Type B pancreatic cell (in vitro differentiated cells): ENCODE measurements at places on chromosomes 16 and 17. TPM values are rescaled to one million over a fixed set of nuclear protein-coding genes. Genes with fewer than 3 reads are reported as not detected.

DNA sequence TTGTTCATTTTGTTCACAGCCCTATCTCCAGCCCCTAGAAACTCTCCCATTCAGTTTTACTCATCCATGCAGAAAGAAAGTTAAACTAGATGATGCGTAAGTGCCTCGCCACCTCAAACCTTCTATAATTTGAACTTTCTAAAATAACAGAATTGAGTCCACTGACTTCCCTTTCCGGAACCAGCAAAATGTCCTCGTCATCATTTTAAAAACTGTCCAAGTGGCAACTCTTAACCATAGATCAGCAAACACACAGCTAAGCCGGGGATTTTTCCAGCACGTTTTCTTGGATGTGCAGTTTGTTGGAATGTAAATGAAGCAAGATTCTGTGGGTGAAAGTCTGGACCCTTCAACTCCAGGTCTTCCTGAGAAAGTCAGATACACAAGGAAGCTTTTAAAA is 369.7 kb upstream of the ERCC4 start:
- no peak for DNase-seq

DNA sequence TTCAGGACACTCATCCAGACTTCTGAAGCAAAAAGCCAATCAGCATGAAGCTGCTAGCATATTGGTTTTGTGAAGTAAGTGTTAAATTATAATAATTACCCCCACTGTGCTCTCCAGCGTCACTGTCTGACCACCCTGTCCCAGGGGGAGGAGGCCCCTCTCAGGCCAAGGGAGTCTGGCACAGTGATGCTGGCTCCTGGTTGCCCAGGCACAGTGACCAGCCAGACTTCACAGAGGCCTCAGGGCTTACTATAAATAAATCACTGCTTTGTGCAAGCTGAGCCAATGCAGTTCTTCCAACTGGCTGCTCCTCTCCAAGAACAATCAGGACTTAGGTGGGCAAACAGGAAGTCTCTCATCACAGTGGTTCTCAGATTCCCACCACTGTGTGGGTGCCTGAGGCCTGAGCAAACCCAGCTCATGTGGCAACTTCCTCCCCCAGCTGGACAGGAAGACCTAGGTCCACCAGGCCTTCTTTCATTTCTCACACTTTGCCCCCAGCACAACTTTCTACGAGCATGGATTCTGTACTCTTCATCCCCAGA is 1.7 kb upstream of the DBNDD1 start:
- DNase-seq = no peak

DNA sequence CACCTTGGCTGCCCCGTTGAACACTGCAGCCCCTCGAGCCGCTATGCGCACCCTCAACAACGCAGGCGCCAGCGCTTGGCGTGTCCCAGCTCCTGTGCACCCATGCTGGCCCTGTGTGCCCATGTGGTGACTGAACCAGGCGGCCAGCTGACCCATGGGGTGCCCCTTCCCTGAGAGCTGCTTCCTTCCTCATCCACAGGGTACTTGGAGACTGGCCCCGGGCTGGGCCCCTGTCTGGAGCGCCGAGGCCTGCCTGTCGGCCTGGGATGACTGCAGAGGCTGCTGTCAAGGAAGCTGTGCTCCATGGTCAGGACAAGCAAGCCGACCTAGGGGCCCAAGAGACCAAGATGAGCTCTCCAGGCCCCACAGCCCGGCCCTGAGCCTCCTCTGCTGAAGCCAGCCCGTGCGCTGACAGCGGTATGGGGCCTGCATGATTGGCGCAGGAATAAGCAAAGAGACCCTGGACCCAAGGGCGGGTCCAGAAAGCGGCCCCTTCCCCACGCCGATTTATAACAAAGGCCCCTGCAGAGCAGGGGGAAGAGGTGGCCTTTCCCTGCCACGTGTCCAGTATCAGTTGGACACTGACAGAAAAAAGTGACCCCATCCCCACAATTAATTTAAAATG is 21.6 kb upstream of the BAHCC1 start:
- DNase-seq = no peak

- DNase-seq = no peak
Observed at GRCh38 chr17:1347589-1348323, 52.3 kb downstream of the YWHAE start.

DNA sequence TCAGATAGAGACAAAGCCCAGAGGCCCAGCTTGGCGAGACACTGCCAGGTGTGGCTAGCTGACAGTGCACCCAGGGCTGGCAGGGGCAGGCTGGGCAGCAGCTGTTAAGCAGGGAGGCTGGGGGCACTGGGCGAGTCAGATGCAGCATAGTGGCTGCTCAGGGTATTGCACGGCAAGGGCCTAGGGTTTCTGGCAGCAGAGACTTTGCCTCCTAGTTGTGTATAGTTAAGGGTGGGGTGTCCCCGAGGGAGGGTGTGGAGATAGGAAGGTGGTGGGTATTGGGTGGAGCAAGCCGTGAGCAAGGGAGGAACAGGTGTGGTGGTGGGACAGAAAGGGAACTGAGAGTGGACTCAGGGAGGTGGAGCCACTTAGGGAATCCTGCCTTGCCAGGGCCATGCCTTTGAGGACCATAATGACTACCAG is 66.0 kb downstream of the SMPD3 start:
- DNase-seq = no peak

DNA sequence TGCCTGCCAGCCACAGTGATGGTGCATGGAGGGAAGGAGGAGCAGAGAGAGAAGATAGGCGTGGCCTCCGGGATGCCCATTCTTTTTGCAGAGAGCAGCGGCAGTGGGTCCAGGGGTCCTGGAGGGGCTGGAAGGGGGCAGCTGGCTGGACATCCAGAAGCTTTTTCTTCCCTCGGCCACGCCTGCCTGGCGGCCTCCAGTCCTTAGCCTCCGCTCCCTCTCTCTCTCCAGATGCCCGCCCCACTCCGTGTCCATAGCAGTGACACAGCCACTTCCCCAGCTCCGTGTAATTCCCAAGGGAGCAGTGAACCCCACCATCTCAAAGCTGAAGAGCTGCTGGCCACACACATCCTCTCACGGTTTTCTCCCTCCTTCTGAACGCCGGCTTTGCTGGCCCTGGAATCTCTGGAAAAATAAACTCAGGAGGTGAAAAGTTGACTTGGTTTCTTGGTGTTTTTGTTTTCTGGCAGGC is 26.3 kb upstream of the CDC42EP4 start:
- no peak for DNase-seq

DNA sequence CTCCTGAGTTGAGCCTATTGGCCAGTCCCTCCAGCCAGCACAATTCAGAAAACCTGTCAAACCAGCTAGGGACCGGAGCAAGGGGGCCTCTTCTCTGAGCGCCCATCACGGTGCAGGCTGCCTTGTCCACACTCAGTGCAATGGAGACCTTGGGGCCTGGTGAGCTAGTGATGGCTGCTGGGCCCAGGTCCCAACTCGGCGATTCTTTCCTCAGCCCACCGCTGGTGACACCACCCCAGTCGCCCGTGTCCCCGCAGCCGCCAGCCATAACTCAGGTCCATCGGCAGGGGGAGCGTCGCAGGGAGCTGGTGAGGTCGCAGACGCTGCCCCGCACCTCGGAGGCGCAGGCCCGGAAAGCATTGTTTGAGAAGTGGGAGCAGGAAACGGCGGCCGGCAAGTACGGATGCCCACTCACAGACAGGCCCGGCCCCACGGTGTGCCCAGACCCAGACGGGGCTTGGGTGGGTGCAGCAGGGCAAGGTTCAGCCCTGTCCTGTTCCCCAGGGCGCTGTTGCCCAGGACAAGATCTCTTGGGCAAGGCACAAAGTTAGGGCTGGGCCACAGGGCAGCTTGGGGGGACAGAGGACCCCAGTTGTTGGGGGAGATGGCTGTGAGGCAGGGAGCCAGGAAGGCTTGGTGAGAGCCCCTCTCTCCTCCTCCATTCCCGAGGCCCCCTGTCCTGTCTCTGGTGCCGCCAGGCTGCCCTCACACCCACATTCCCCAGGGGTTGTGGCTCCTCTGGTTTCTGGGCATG is 10.8 kb downstream of the SMTNL2 start:
- DNase-seq = no peak

- no peak for DNase-seq
Observed at GRCh38 chr16:46607529-46607928, 13.7 kb downstream of the SHCBP1 start.

- no peak for DNase-seq
Observed at GRCh38 chr16:31708348-31708747, 165.3 kb upstream of the ZNF267 start.

GRCh38 chr17:43549496-43549895 is 3.4 kb upstream of the ETV4 start:
- no peak for DNase-seq

GRCh38 chr16:88803264-88803987 is at the start of gene CDT1:
Gene CDT1 (plus strand): TSS chr16:88803789. CDS start chr16:88803832, 43 bp downstream.
- peak; percentile 94 for DNase-seq

GRCh38 chr17:49580055-49580721 is 4.5 kb downstream of the NXPH3 start:
- DNase-seq = no peak

DNA sequence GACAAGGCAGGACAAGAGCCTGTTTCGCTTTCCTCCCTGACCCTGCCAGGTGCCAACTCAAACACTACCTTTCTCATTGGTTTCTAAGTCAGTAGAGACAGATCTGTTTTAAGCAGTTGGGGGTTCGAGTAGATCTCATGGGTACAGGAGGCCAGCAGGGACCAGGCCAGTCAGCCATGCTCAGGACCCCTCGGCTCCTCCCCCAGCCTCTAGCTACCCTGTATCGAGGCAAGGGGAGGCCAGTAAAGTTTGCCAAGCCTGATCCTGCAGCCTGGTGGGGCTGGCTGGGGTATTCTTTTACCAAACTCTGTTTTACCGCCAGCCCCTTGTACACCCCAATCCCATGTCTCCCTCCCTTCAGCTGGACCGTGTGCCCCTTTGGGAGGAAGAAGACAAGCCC is 26.6 kb downstream of the OR1D5 start:
- no peak for DNase-seq

GRCh38 chr16:14628806-14629611 is 1.1 kb downstream of the PARN start:
- DNase-seq = no peak

- peak; percentile 80 for DNase-seq
Observed at GRCh38 chr16:70770626-70771552, 30.1 kb downstream of the VAC14 start.

- no peak for DNase-seq
Observed at GRCh38 chr17:51421525-51421924, 161.2 kb downstream of the UTP18 start.

DNA sequence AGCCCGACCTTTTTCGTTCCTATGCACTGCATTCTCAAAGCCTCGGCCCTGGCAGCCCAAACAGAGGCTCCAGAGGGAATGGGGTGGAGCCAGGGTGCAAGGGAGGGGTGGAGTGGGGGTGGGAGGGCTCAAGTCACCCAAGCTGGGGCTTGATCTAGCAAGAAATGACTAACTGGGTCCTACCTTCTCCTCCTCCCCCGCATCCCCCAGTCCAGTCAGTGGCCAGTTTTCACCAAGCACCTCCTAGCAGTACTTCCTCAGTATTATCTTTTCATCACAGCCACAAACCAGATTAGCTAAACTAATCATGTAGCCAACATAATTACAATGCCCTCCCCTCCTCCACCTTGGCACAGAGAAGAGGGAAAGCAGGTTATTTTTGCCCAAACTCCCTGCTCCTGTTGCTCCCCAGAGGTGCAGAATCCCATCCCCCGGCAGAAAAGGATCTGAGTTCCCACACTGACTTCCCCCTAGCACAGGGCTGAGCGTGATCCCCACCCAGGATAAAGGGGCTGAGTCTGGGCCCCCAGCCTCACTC is 2.2 kb downstream of the JUP start:
- no peak for DNase-seq

- DNase-seq = no peak
Observed at GRCh38 chr16:75379339-75379738, 54.0 kb downstream of the CFDP1 start.

GRCh38 chr16:65453646-65454045 is 331.8 kb upstream of the CDH11 start:
- DNase-seq = no peak

DNA sequence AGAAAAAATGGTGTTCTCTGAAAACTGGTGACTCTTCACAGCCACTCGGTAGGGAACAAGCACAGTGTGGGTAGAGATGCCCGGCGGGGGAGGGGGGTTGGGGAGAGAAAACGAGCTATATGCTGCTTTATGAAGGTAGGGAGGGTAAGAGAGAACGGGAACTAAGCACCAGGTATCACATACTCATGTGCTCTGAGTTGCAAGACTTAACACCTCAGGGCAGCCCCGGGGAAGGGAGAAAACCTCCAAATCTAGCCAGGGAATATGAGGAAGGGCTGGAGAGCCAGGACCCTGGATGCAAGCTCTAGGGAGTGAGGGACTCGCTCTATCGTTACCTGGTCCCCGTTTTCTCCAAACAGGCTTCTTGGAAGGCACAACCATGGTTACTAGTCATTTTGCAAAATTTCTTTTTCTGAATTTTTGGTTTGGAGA is 35.3 kb downstream of the HIC1 start:
- DNase-seq = no peak

DNA sequence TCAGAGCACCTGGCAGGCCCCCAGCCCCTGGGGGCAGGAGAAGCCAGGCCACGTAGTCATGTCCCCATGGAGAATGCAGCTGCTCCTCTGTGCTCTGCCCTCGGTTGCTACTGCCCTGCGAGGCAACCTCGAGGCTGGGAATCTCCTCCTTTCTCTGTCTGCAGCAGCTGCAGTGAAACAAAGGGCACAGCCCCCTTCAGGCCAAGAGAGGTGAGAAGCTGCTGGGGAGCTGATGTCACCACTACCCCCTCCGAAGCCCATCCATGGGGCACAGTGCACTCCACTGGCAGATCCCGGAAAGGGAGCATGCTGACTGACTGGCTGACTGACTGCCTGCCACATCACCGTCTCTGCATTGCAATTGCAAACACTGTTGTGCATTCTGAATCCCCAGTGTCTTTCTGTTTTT is 103.7 kb downstream of the GRIN2A start:
- no peak for DNase-seq

DNA sequence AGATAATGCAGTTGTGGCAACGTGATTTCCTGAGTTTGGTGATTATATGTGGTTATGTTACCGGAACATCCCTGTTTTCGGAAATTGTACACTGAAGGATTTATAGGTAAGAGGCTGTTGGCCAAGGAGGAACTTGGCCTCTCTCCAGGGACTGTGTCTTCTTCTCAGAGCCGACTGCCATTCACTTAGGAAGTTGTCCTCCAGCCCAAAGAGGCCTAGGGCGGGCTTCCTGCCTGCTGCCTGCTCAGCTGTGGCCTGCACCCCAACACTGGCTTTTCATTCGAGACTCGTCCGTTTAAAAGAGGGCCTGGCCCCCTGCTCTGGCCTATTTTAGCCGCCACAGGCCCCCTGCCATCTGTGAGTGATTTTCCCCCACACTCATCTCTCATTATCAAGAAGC is 64.3 kb downstream of the ZDHHC7 start:
- DNase-seq = no peak

Gene CTRB1
- total RNA-seq = not detected in 2 replicates

Gene OR1A2
- total RNA-seq = not detected in 2 replicates

Gene ANKRD40CL
- total RNA-seq = 0.90 TPM in 1 of 2 replicates, not detected in the other

Gene MMP28
- 0.97 and 1.8 TPM in 2 replicates for total RNA-seq

Gene BRIP1
- total RNA-seq = 9.5 and 18.9 TPM in 2 replicates

Gene ABI3
- 0.31 TPM in 1 of 2 replicates, not detected in the other for total RNA-seq

Gene HS3ST3A1
- 1.9 and 7.6 TPM in 2 replicates for total RNA-seq

Gene TNFRSF17
- total RNA-seq = not detected in 2 replicates

Gene PRSS36
- 1.8 and 2.0 TPM in 2 replicates for total RNA-seq

Gene ACSM3
- 22.6 and 51.2 TPM in 2 replicates for total RNA-seq

Gene ENKD1
- 12.2 and 18.8 TPM in 2 replicates for total RNA-seq

Gene GGT6
- total RNA-seq = 1.0 and 1.4 TPM in 2 replicates

Gene WNK4
- total RNA-seq = 2.7 and 4.2 TPM in 2 replicates

Gene ACBD4
- 9.8 and 11.5 TPM in 2 replicates for total RNA-seq

Gene KLHL10
- 0.24 TPM in 1 of 2 replicates, not detected in the other for total RNA-seq
